ENCODE measurements at places on chromosomes 3 and 15.

DNA sequence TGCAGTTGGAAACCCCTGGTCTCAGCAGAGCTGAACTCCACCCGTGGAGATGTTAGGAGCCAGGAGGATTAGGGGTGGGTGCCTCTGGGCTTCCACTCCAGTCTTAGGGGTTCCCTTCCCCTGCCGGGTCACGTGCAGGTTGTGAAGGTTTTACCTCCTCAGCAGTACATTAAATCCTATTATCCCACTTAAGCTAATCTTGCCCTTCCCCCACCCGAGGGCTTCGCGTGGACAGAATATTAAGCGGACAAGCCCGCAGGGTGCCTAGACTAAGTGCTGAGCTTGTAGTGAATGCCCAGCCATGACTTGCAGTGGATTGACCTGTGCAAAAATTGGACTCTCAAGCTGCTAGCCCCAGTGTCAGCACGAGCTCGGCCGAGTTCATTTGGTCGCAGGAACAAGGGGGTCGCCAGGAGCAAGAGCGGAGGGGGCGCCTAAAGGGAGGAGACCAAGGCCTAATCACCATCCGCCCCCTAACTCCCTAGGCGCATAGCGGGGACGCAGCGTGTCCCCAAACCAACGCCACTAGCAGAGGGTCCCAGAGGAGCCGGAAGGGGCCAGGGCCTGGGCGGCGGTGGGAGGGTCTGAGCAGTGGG is 498 bp upstream of the SEMA4B start:
- no peak for DNase-seq

DNA sequence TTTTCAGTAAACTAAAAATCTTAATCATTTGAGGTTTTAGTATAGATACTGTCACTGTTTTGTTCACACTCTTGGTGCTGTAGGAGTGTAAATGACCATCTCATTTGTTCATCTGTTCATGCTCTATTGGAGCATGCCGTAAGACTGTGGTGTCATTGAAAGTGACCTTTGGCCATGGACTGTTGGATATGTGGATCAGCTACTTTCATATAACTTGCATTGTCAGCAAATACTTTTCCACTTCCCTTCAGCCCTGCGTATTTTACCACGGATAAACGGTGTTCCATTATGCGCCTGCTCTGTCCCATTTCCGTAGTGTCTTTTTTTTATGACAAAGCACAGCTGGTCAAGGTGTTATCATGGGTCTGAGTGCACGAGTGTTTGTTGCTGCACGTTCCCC is 32.6 kb upstream of the SENP5 start:
- no peak for DNase-seq

DNA sequence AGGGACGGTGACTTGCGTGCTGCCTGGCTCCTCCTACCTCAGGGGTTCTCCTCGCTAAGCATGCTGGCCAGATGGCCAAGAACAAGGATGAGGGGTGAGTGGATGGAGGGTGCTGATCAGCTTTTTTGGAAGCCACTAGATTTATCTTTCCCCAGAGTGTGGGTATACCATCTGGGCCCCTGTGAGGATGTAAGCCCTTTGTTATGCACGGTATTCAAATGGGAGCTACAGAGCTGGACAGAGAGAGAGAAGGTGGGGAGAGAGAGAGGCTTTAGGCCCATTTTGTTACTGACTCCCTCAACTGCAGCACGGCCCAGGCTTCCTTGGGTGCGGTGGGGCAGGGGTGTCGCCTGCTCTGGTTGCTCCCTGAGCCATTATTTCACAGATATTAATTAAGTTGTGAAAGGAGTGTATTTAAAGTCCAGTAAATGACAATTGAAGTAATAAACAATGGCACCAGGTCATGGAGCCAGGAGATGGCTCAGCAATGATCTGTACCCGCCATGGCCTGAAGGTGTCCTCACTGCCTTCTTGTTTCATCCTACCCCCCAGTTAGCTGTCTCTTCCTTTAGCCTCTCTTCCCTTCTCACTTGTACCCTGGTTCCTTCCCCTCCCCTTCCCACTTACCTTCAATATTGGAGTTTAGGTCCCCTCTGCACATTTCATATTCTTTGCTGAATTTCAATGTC is 158.0 kb downstream of the CLSTN2 start:
- DNase-seq, result no peak

DNA sequence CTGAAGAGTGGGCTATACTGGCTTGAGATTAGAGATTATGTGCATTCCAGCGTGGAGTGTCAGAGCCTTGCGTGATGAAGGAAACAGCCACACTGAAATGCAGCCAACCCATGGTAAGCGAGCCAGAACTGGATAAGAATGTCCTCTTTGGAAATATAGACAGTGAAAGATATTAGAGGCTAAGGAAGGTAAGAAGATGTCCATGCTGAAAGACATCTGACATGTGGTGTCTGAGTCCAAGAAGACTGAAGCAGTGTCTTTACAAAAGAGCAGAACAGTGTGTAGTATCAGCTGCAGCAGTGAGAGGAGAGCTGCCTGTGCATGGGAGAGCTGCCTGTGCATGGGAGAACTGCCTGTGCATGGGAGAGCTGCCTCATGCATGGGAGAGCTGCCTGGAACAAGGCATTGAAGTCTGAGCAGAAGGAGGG is 672.2 kb downstream of the DIPK2A start:
- DNase-seq, result no peak

- DNase-seq, result no peak
Observed at GRCh38 chr3:171731691-171732090, 78.6 kb downstream of the PLD1 start.

DNA sequence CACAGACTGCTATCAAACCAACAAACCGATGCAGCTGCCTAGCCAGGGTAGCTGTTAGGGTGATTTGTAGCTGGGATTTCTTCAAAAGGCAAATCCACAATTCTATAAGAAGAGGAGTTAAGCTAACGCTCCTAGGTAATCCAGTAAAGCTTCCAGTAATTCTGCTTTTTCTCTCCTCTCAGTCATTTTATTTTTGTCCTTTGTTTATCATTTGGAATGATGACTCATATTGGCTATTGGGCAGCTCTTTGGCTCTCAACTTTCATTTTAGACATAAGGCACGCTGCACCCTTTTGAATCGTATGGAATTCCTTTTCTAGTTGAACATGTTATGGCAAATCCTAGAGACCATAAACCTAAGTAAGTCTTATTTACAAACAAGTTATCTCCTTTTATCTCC is 53.2 kb upstream of the PPARG start:
- no peak for DNase-seq
